ENCODE measurements at places on chromosomes 2 and 18. TPM values are rescaled to one million over a fixed set of nuclear protein-coding genes. Genes with fewer than 3 reads are reported as not detected.

Gene FBLN7
- 0.29 TPM for total RNA-seq

Gene TUBA4B
- total RNA-seq: not detected

Gene CDH2
- 6.3 TPM for total RNA-seq

Gene GAD1
- 0.33 TPM for total RNA-seq

Gene GKN2
- not detected for total RNA-seq

Gene AGAP1
- total RNA-seq: 24.6 TPM

Gene EMILIN1
- total RNA-seq: 366 TPM

Gene POMC
- total RNA-seq: 3.8 TPM

Gene EIPR1
- 31.4 TPM for total RNA-seq

Gene FNDC4
- total RNA-seq: 34.7 TPM

Gene RNF181
- total RNA-seq: 253 TPM

Gene GALNT14
- 0.66 TPM for total RNA-seq

Measured in smooth muscle cell of trachea (primary cell).